A673 (cell line): ENCODE measurements at places on chromosomes 13 and 19.

DNA sequence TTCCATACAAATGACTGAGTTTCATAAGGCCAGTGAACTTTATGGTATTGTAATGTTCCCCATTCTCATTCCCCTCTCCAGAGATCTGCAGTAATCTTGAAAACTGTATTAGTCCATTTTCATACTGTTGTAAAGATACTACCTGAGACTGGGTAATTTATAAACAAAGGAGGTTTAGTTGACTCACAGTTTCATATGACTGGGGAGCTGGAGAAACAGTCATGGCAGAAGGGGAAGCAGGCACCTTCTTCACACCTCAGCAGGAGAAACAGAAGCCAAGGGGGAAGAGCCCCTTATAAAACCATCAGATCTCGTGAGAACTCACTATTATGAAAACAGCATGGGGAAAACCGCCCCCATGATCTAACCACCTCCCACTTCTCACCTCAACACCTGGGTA, 318.7 kb upstream of the KLF12 start:
- DNase-seq = no peak

DNA sequence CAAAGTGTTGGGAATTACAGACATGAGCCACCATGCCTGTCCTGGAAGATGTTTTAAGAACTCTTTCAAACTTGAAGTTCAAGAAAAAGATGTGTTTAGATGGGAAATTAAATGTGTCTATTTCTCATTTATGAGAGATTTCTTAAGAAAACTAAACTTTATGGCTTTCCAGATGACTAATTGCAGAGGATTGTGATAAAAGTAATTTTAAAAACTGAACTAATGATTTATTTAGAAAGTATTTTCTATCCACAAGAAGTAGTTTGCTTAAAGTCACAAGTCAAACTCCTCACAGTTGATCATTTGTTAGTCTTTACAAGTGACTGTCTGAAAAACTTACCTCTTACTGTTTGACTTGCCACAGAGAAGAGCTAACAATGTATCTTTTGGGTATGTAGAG, 89.6 kb upstream of the SPRY2 start:
- no peak for DNase-seq

GRCh38 chr13:44853641-44854040, 135.6 kb downstream of the NUFIP1 start:
- no peak for DNase-seq

- no peak for DNase-seq
These were observed 201.9 kb upstream of the SOX1 start for GRCh38 chr13:111865046-111865445.

- DNase-seq = no peak
These were observed 74.0 kb downstream of the PDS5B start for GRCh38 chr13:32660227-32660626.

- no peak for DNase-seq
These were observed 173.9 kb downstream of the PRR20E start for GRCh38 chr13:57340878-57341277.
